ENCODE measurements at places on chromosomes 2 and 18. TPM values are rescaled to one million over a fixed set of nuclear protein-coding genes. Genes with fewer than 3 reads are reported as not detected.

The SERPINB13 gene
- total RNA-seq = not detected

The STARD7 gene
- 254 TPM for total RNA-seq

The TNFAIP6 gene
- total RNA-seq = 0.13 TPM

The CAPN13 gene
- total RNA-seq = not detected

The COMMD1 gene
- 29.5 TPM for total RNA-seq

The IL36A gene
- total RNA-seq = not detected

The PTPN4 gene
- 42.7 TPM for total RNA-seq

The SH3RF3 gene
- total RNA-seq = 3.1 TPM

The BOLL gene
- total RNA-seq = not detected

The CYTIP gene
- total RNA-seq = not detected

The PLGLB1 gene
- total RNA-seq = 5.9 TPM

The MEP1B gene
- 0.25 TPM for total RNA-seq

The EVA1A gene
- total RNA-seq = 74.0 TPM

The TMEM214 gene
- total RNA-seq = 33.0 TPM

The ATG16L1 gene
- total RNA-seq = 47.1 TPM

The LNPK gene
- total RNA-seq = 3.9 TPM

The STARD6 gene
- total RNA-seq = not detected

The PRADC1 gene
- 26.7 TPM for total RNA-seq

The COL4A3 gene
- total RNA-seq = not detected

The RUFY4 gene
- not detected for total RNA-seq

The MYO7B gene
- 0.06 TPM for total RNA-seq

The OR6B2 gene
- total RNA-seq = not detected

The ZNF892 gene
- total RNA-seq = 3.6 TPM

The INPP5D gene
- total RNA-seq = 37.7 TPM

The NOL4 gene
- total RNA-seq = not detected

The ZNF638 gene
- 187 TPM for total RNA-seq

The PSMA8 gene
- total RNA-seq = not detected

The SLC23A3 gene
- 0.81 TPM for total RNA-seq

The ALK gene
- total RNA-seq = not detected

The HMSD gene
- total RNA-seq = not detected

The CHST10 gene
- total RNA-seq = 7.2 TPM

The METTL8 gene
- 5.7 TPM for total RNA-seq

The SEPTIN10 gene
- total RNA-seq = 99.7 TPM

The RAPGEF4 gene
- total RNA-seq = 11.8 TPM

The ANKRD30BL gene
- total RNA-seq = not detected

The MALL gene
- 47.9 TPM for total RNA-seq

The CFAP221 gene
- total RNA-seq = 0.16 TPM

The PLEK gene
- 0.16 TPM for total RNA-seq

The PRKAG3 gene
- total RNA-seq = not detected

The ACKR3 gene
- 26.0 TPM for total RNA-seq

The HOXD3 gene
- 7.6 TPM for total RNA-seq

The RAX gene
- not detected for total RNA-seq

The CD207 gene
- total RNA-seq = 0.16 TPM

The VWA3B gene
- not detected for total RNA-seq

The SP9 gene
- total RNA-seq = not detected

The APCDD1 gene
- total RNA-seq = not detected

The OBSL1 gene
- 13.9 TPM for total RNA-seq

The MOCOS gene
- 0.32 TPM for total RNA-seq

The LBX2 gene
- total RNA-seq = 1.3 TPM

The PRKCE gene
- 70.9 TPM for total RNA-seq

The PCARE gene
- not detected for total RNA-seq

The XDH gene
- total RNA-seq = not detected

The SLC8A1 gene
- 1.9 TPM for total RNA-seq

The CREG2 gene
- 0.65 TPM for total RNA-seq

The CAPG gene
- total RNA-seq = 102 TPM

The SOX11 gene
- total RNA-seq = under 0.01 TPM

The CD28 gene
- not detected for total RNA-seq

The RFTN2 gene
- total RNA-seq = 7.8 TPM

Measured in bladder microvascular endothelial cell (primary cell).